ENCODE measurements at places on chromosomes 11 and 22.

- DNase-seq, result no peak
Measured at GRCh38 chr11:35365961-35366360, 53.4 kb downstream of the SLC1A2 start.

GRCh38 chr11:120590472-120590871 is 78.9 kb downstream of the GRIK4 start:
- DNase-seq, result no peak

DNA sequence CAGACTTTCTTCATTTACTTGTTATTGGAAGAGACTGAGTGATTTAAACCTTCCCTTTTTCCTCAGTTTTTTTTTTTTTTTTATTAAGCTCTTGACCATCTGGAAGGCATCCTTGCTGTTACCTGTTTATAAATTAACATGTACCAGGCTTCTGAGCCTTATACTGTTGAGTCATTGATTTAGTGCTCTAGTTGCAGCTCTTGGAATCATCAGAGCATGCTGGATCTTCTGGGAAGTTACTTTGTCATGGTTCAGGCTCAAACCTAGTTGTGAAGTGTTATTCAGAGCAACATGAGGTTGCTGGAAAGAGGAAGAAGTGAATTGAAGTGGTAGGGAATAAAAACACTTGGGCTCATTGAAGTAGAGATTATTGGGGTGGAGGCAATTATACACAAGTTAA is 6.3 kb downstream of the ZDHHC5 start:
- DNase-seq, result no peak

GRCh38 chr11:67375320-67376055 is 2.1 kb upstream of the CLCF1 start:
- no peak for DNase-seq

- no peak for DNase-seq
Measured at GRCh38 chr22:27591060-27591459, 210.5 kb downstream of the MN1 start.

GRCh38 chr22:44567846-44568493 is 69.9 kb upstream of the RTL6 start:
- DNase-seq, result no peak

DNA sequence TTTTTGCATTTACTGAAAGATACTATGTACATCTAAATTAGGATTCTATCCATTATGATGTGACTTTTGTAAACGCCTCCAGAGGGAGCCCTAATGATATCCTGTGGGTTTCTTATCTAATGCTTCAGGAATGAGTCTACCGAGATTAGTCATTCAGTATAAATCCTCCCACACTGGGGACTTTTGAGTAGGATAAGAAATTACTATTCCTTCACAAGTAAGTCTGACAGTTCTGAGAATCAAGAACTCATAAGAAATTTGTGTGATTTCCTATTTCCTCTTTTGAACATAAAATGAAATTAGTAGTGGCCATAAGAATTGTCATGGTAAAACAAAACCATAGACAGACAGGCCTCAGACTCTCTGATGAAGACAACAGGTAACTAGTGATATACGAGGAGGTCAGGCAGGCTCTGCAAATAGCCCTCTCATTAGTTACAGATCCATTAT is 10.0 kb upstream of the OR5M1 start:
- peak; percentile 19 for DNase-seq

- no peak for DNase-seq
Measured at GRCh38 chr22:17237038-17237668, 17.9 kb upstream of the ADA2 start.

DNA sequence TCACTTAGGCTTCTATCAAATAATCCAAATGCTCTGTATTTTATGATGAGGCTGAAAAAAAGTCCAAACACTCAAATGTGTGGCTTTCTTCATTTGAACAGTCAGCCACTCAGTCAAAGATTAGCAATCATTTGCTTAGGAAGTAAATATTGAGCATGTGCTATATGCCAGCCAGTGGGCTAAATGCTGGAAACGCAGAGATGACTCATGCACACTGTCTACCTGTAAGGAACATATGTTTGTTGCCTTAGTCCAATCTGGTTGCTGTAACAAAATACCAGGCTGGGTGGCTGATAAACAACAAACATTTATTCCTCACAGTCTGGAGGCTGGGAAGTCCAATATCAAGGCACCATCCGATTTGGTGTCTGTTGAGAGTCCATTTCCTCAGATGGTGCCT is 617.3 kb downstream of the NTM start:
- DNase-seq, result no peak

GRCh38 chr11:66346476-66347424 is 679 bp downstream of the B4GAT1 start:
- no peak for DNase-seq

DNA sequence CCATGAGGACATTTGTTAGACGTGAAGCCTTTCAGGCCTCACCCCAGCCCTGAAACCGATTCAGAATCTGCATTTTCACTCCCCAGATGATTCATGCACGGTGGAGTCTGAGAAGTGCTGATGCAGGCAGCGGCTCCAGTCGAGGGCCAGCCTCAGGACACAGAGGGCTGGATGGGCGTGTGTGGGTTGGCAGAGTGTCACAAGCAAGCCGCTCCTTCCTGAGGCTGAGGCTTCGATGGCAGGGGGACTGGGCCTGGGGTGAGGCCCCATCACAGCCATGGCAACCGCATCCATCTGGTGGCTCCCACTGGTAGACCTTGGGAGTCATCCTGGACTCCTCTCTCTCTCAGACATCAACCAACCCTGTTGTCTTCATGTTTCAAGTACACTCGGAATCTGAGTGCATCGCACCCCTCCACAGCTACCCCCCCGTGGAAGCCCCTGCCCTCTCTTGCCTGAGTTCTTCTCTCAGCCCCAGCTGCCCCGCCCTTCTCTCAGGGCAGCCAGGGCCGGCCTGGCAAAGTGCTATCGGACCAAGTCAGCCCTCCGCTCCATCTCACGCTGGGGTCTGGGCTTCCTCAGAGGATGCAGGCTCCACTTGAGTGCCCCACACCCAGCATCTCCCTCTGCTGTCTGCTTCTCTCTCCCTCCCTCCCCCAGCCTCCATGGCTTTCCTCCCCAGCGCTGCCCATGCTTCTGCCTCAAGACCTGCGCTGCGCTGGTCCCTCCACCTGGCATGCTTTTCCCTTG is 10.6 kb downstream of the KCNC1 start:
- DNase-seq, result no peak

DNA sequence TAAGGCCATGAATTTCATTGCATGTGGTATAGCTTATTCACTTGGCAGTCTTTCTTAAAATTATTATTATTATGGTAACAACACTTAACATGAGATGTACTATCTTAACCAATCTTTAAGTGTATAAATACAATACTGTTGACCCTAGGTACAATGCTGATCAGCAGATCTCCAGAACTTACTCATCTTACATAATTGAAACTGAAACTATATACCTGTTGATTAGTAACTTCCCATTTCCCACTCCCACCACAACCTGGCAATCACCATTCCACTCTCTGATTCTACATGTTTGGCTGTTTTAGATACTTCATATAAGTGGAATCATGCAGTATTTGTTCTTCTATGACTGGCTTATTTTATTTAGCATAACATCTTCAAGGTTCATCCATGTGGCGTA is 150.2 kb upstream of the POU2AF2 start:
- no peak for DNase-seq

DNA sequence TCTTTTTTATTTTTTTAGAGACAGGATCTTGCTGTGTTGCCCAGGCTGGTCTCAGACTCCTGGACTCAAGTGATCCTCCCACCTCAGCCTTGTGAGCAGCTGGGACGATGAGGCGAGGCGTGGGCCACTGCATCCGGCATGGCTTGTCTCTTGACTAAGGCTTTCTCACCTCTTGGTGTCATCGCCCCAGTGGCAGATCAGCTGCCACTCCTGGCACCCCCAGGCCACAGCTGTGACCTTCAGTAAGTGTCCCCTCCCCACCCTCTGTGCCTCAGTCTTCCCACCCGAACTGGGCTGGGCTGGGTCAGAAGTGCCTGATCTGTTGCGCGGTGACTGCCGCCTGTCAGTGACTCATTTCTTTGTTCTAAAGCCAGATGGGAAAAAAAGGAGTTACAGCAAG is 3.6 kb downstream of the SYNGR1 start:
- no peak for DNase-seq

DNA sequence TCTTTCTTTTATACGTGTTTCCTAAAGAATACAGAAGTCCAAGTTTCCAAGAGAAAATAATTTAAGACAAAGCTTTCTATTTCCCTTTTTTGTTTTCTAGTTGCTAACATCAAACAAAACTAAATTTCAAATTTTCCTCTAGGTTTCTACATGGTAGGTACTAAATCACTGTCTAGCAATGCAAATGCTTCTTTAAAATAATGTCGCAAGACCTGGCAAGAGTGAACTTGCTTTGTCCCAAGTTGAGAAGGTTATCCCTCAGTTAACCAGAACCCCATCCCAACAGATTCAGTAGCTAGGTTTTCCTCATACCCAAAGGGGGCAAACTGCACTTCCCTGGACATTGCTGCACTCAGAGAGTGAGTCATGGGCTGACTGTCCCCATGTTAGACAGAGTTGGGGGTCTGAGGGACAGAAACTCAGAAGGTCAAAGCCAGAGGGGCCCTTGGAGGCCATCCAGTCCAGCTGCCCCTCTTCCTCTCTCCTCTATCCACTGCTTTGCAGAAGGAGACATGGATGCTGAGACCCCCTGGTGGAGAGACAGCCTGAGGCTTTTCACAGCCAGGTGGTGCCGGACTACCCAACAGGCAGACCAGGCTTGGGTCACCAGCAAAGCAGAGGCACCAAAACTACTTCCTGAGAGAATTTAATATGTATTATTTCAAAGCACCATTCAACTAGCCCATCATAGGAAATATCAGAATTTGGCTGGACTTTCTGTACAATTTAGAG is 23.1 kb downstream of the OR2AT4 start:
- DNase-seq, result no peak

DNA sequence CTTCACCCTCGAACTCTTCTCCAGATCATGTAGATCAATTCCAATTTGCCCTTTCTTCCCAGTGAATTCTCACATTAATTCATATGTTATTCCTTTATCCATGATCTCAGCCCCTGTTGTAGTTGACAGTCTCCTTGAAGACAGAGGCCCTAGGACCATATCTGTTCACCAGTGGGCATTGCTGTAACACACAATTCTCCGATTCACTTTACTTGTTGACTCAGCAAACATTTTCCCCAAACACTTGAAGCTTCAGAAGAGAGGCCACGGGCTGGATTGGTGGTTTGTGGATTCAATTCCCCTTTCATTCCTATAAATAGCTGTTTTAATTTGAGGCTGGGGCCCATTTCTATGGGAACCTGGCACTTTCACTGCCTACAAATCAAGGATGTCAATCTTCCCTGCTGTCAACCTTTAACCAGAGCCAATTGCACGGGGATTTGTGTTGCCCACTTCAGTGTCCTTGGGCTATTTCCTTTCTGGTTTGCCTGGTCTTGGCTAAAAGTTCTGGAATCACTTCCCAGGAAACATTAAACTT is 393.0 kb upstream of the KIRREL3 start:
- DNase-seq, result no peak

- no peak for DNase-seq
Measured at GRCh38 chr11:16280256-16280682, 76.1 kb downstream of the SOX6 start.

DNA sequence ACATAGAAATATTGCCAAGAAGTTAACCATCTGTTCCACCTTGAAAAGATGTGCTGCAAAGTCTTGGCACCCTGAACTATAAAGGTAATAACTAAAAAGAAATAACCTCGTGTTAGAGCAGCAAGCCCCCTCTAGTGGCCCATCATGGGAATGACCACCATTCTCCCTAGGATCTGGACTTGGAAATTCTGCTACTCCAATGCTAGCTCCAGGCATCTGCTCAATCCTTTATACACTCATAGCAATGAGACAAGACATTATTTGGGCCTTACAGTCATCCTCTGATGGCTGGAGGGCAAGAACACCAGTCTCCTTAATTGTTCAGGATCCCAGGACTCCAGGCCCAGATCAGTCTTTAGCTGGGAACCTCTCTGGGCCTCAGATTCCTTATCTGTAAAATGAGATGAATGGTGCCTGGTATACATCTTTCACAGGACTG is 76.0 kb downstream of the CWC15 start:
- peak; percentile 42 for DNase-seq

DNA sequence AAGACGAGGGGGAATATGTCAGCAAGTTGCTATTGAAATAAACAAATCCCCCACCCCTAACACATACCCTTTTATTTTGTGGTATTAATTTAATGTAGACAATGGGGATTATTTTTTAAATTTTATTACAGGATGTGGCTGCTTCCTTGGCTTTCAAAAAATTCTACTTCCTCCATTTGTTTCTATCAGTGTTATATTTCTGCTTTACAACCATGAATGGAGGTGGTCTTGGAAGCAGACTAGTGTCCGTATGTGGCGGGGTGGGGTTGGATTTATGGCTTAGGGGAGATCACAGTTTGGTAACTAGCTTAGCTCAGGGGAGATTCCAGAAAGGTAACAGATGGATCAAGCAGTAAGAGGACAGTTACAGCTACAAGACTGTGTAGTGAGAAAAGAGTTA is 39.3 kb upstream of the PICALM start:
- DNase-seq, result no peak

DNA sequence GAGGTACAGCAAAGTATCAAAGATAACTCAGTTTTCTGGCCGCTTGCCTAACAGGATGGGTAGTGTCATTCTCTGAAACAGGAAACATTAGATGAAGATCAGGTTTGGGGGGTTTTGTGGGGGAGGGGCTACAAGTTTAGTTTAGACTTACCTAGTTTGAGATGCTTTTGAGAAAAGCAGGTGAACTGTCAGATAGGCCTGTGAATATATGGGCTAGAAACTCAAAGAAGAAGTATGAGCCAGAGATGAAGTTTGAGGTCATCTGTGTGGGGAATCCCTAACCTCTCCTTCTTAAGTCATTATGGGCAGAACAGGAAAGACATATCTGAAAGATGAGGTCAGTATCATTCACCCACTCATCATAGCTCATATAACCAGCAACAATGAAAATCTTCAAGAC is 11.9 kb downstream of the HOATZ start:
- no peak for DNase-seq

DNA sequence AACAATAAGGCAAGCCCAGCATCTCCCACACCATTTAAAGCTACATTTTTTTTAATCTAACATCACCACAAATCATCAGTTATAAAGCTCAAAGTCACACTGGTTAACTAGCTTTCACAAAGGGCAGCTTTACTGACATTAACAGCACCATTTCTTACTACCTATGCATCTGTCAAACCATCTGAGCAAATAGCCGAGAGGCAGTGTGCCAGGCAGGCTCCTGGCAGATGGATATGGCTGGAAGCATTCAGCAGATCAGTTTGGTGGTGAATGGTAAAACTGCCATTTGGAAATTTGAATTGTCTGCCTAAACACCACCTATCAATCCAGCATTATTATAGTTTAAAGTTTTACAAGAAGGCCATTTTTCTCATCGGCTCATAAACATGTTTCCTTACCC is 131.2 kb downstream of the TTC28 start:
- DNase-seq, result no peak

GRCh38 chr11:34417202-34417601 is 21.5 kb upstream of the CAT start:
- DNase-seq, result no peak

- DNase-seq, result no peak
Measured at GRCh38 chr11:96227244-96227643, 115.8 kb downstream of the MAML2 start.

DNA sequence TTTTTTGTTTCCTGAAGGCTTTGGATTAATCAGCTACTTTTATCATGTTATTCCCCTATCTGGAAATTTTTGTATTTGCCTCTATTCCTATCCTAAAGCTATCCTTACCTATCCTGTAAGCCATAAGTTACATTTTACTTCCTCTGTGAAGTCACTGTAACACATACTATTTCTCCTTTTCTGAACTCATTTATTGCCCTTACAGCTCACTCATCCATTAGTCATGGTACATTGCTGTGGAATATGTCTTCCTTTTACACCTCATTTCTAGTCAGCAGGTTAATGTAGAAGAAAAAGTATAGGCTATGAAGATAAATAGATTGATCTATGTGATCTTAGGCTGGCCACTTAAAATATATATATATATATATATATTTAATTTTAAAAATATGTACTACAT is 28.0 kb downstream of the SWAP70 start:
- no peak for DNase-seq

Measured in HL-60 (cell line).